NCI-H345 (cell line): ENCODE measurements at places on chromosomes 6 and 20.

DNA sequence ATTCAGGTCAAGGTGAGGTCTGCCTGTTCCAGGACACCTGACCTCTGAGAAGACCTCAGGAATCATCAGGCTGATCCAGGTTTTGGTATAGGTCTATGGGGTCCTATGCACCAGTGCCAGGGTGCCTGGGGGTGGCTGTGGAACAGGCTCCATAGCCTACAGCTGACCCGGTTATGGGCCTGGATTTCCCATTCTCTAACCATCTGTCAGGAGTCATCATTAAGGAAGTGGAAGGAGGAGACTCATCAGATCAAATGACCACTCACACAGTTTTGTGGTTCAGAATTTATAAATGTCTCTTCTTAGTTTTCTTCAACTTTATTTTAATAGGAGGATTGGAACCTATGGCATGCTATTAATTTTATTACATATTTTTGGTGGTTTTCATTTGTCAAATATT is 14.8 kb downstream of the PLA2G7 start:
- DNase-seq: no peak

- DNase-seq: no peak
Measured at GRCh38 chr6:90790058-90790457, 203.2 kb upstream of the MAP3K7 start.

DNA sequence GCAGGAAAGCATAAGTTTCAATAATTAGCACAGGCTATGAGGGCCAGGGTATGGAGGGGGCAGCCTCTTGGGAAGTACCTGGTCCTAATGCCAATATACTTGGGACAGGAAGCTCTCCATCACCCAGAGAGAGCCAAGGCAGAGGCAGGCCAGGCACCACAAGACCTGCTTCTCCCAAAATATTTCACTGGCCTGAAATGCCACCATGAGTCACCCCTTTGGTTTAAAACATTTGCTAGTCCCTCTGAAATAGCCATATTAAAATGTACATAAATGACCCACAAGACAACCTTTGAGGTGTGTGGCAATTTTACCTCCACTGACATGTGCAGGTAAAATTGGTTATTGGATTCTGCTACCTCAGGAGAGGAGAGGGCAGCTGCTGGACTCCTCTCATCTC is 23.4 kb upstream of the SCUBE3 start:
- no peak for DNase-seq

GRCh38 chr6:152268846-152269442 is 368.2 kb downstream of the SYNE1 start:
- DNase-seq: no peak

- DNase-seq: no peak
Measured at GRCh38 chr20:641516-641875, 11.5 kb downstream of the SRXN1 start.

DNA sequence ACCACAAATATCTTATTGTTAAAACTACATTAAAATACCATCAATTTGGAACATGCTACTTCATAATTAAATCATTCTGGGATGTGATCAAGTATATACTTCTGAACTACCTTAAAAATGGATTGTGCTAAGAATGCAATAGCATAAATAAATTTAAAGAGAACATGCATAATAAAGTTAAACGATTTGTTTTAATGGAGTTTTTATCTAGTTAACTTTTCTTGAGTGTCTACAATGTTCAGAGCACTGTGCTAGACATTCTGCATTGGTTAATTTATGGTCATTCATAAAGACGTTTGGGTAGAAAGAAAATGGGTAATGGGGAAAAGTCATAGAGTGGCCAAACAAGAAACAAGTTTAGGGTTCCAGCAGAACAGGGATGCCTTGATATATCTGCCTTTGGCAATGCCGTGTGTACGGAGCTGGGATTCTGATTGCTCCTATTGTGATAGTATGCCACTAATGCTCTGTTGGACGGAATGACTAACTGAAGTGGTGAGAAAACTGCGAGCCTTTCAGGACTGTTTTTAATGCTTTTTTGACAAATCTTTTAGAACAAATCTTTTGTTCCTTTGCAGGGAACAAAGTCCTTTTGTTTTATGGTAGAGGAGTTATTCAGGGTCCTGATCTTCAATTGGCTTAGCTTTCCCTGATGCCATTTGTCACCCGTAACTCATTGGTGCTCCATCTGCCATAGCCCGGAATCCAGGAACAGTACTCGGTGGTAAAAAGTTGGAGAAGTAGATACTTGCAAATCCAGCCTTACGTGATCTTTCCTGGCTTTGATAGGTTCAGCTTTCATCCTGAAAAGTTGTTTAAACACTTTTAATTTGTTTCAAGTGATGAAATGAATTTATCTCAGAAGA is 162.6 kb downstream of the BCKDHB start:
- DNase-seq: no peak

- DNase-seq: peak; percentile 44
Measured at GRCh38 chr6:167116109-167116837, 6.6 kb upstream of the CCR6 start.

DNA sequence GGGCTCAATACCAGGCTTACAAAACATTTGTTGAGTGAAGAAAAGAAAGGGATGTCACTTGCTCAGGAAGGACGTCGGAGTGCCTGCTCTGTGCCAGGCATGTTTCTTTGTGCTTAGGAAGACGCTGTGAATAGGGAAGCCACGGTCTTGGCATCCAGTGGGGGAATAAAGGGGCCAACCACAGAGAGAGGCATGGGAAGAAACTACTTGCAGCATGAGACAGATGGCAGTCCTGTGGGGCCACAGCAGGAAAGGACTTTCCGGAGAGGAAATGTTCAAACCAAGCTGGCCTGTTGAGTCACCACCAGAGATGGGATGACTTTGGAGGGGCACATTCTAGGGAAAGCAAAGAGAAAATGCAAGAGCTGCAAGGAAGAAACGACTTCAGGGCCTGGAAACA is 173.2 kb downstream of the CDH26 start:
- DNase-seq: no peak
